NCI-H1105 (cell line): ENCODE measurements at places on chromosomes 12 and 14.

GRCh38 chr12:124632519-124632984 is 65.1 kb upstream of the NCOR2 start:
- no peak for DNase-seq

DNA sequence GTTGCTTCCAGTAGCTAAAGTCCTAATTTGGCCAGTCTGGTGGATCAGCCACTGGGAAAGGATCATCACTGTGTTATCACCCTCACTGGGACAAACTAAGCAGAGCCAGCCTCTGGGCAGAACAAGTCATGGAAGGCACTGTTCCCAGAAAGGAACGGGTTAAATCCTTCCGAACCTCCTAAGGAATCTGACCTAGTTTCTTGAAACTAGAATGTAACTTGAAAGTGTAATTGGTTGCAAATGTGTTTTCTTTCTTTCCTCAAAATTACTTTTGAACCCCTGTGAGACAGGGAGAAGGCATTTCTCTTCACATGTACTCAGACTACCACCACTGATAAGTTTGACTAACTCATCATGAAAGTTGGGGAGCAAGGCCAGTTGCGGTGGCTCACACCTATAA is 18.7 kb upstream of the KICS2 start:
- DNase-seq: no peak

DNA sequence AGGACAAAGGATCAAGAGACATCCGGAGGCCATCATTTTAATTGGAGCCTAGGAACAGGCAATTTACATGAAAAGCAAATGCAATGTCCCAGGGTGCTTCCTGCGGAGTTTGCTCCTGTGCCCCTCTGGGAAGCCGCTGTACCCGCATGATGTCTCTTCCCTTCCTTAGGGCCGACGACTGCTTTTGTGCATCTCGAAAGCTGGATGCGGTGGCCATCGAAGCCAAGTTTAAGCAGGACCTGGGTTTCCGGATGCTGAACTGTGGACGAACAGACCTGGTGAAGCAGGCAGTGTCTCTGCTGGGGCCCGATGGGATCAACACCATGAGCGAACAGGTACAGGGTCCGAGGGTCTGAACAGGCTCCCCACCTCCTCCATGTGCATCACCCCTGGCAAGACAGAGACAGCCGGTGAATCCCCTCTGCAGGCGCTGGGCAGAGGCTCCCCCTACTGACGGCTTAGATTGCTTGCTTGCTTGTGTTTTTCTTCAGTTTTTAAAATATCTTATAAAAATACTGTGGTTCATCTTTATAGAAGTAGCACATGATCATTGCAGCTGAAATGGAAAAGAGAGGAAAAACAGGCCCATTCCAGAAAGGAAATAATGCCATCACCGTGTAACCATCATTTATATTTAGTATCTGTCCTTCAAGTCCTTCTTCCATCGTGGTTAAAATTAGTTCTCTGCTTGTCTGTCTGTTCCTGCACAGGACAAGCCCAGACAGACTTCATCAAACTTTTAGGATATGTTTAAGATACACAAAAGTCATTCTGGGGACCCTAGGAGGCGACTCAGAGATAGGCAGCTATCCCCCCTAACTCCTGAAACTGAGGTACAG is 75.4 kb upstream of the PWP1 start:
- DNase-seq: no peak

- no peak for DNase-seq
These were observed 12.6 kb upstream of the OR8S1 start for GRCh38 chr12:48512855-48513254.

DNA sequence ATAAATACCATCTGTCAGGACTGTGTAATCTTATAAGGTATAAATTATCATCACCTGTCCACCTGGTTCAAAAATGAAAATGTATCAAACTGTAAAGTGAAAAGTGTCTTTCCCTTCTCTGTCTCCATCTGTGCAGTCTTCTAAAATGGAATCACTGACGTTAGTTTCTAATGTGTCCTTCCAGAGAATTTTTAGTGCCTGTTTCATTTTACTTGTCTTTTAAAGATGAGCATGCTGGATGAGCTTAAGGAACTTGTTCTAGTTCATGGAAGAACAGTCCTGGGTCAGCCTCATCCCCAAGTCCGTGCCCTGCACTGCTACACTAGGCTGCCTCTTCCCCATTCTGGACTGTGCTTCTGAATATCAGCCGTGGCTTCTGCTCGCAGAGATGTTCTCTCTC is 5.4 kb upstream of the NT5DC3 start:
- DNase-seq: no peak

GRCh38 chr12:14573118-14573517 is 5.4 kb upstream of the PLBD1 start:
- no peak for DNase-seq

DNA sequence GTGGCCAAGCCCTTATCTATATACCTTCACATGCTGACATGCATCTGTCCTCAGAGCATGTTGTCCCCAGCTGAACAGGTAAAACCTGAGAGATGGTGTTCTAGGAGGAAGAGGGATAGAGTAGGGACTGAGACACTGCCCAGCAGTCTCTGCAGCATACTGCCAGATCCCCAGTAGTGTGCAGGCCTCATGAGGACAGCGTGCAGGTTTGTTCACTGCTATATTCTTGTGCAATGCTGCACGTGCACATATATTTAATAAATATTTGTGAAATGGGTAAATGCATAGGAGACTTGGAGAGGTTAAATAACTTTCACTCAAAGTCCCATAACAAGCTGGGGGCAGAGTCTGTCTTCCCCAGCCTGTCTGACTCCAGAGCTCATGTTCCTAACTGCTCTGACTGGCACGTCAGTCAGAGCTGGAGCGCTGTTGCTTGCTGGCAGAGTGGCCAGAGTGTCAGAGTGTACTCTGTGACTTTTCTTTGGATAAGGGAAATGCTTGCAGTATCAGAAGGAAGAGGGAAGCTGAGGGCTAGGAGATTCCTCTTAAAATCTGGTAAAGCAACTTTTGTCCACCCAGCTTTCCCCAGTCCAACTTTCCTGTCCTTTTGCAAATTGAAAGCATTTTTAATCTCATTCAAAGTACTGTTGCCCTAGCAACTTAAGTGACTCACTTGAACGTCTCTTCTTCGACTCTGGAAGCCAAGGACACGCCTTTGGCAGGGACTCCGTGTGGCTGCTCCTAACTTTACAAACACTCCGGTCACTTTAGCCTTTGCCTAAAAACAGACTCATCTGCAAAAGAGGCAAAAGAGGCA is 14.9 kb upstream of the POLR3B start:
- no peak for DNase-seq

GRCh38 chr14:83638748-83639504 is 1891.0 kb upstream of the FLRT2 start:
- no peak for DNase-seq

GRCh38 chr14:53528185-53528671 is 375.1 kb upstream of the DDHD1 start:
- DNase-seq: no peak

GRCh38 chr14:54683882-54684794 is 117.2 kb downstream of the SAMD4A start:
- no peak for DNase-seq

DNA sequence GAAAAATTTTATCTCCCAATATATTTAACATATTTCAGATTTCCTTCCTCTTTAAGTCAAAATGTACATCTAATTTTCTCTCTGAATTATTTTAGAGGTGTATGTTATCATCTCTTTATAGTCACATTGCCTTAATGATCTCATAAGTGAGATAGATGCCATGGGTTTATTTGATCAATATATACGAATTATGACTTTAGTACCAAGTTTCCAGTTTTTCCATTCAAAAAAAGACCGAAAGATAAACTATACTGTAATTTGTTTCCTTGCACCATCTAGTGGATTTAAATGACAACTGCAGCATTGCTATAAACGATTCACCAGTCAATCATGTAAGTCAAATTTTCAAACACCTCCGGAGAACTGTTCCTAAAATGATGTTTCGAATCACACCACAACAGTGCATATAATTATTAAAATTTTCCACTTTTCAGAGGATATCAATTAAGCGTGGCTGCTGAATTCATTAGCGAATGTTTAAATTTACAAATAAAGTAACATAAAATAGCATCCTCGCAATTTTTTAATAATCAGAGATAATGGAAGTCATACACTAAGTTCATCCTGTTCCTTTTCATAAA is 419 bp upstream of the ATXN7L3B start:
- peak; percentile 46 for DNase-seq

DNA sequence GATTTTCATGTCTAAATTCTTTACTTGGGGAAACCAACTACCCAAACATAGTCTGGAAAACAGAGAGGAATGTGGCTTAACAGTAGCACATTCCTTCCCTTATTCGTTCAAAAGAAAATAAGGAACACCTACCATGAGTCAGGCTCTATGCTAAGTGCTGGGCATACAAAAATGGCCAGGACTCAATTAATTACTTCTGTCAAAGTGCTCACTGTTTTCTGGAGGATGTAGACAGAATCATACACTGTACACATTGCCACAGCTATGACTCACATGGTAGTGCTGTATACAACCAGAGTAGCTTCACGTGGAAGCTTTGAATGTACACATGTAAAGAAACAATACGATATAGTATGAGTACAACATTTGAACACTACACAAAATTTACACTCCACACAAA is 50.1 kb downstream of the SLC25A21 start:
- DNase-seq: no peak

DNA sequence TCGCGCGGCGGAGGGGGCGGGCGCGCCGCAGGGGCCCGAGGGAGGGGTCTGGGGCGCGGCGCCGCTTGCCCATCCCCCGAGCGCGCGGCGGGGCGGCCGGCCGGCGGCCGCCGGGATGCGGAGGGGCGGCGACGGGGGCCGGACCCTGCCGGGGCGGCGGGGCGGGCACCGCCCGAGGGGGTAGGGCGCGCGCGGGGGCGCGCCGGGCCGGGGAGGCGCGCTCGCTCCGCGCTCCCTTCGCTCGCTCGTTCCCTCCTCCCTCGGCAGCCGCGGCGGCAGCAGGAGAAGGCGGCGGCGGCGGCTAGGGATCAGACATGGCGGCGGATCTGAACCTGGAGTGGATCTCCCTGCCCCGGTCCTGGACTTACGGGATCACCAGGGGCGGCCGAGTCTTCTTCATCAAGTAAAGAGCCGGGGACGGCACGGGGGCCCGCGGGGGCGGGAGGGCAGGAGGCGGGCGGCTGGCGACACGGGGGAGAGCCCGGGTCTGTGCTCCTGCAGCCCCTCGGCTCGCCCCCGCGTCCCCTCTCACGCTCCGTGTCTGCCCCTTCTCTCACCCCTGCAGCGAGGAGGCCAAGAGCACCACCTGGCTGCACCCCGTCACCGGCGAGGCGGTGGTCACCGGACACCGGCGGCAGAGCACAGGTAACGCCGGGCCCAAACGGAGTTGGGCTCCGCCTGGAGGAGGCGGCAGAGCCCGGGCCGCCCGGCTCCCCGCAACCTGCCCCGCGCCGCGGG is at the start of gene PLEKHA5:
Gene PLEKHA5 (plus strand): TSS at position 248 of the 738 bp plus-strand sequence. CDS start 67 bp downstream, at position 315.
- DNase-seq: peak; percentile 84

DNA sequence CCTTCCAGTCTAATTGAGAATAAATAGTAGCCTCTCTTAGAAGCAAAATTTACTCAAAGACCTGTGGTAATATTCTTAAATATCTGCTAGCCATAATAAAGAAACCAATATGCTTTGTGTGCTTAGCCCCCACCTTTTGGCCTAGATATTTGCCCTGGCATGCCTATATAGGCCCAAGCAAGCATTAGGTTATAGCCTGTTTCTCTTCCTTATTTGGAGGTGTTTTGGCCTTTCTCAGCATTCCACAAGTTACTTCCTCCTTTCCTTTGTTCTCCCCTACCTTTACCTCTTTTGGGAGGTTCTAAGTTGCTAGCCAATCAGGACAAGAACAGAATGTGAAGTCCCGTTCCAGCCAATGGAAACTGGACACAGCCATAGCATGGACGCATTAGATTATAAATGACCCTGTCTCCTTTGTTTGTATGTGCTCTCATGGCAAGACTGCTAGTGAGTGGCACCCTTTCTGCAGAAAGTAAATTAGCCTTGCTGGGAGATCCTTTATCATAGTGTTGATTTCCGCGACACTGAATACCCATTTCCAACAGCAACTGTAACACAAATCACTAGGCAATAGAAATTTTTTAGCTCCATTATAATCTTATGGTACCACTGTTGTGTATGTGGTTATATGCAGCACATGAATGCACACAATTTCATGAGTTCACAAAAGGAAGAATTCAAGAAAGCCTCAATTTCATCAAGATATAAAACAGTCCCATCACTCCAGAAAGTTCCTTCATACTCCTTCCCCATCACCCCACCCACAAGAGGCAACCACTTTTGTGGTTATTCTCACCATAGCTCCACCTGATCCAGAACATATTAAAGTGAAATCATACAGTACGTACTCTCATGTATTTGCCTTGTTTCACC is 37.6 kb downstream of the CEP83 start:
- no peak for DNase-seq
